Bronchial epithelial cell (primary cell): ENCODE measurements at places on chromosomes 7 and 10.

DNA sequence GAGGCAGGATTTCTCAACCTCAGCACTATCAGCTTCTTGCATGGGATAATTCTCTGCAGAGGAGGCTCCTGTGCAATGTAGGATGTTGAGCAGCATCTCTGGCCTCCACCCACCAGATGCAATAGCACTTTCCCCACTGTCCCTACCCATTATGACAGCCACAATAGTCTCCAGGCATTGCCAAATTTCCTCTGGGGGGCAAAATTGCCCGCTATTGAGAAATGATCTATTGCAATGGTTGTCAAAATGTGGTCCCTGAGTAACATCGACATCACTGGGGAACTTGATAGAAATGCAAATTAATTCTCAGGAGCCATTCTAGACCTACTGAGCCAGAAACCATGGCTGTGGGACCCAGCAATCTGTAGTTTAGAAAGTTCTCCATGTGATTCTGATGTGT lies 7.0 kb downstream of the KCNK18 start:
- DNase-seq = no peak

- peak; percentile 38 for DNase-seq
Measured at GRCh38 chr10:12826800-12827372, 174.6 kb downstream of the CCDC3 start.

GRCh38 chr7:158111049-158111751 lies 476.4 kb downstream of the PTPRN2 start:
- peak; percentile 6 for DNase-seq

DNA sequence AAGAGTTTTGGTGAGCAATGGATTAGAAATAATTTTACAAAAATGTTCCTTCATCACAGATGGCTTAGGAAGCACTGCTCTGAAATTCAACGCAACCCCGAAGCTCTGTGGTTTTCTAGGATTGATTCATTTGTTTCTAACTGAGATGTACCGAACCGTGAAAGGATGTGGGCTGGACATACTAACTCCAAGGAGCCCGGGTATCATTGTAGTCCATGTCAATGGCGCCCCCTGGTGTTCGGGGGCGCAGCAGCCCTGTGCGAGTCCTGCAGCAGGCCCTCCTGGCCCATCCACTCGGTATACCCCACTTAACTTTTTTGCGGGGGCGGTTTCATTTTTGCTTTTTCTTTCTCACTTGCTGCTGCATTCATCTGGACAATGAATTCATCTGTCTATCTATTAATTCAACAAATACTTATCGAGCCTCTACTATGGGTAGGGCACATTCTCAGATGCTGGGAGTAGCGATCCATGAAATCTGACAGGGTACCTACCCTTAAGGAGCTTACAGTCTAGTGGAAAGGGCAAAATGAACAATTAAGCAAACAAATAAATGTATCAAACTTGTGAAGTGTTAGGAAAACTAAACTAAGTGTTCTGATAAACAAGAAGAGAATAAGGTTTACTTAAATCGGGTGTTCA lies 25.2 kb upstream of the ITPRID1 start:
- DNase-seq = peak; percentile 43

DNA sequence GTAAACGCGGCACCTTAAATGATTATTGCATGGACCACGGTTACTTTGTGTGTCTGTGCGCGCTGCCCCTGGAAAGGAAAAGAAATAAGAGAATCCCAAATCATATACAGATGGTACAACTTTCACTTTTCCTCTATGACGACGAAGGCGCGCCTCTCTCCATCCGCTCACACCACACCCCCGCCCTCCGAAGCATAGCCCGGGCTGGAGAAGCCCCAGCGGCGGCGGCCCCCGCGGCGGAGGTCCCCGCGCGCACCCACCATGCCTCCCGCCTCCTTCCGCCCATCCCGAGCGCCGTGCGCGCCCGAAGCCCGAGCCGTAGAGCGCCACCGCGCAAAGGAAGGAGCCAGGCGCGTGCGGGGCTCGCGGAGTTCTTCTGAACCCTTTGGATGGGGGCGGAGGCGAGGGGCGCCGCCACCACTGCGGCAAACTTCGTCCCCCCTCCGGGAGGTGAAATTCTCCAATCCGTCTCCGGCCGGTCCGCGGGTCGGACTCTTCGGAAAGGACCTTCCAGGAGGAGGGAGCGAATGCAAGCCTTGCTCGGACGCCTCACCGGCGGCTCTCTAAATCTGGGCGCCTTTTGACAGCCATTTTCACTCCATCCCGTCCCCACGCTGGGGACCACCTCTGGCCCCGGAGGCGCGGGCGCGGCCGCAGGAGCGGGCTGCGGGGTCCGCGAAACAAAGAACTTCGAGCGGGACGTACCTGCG lies 588 bp downstream of the GLI3 start:
- DNase-seq = peak; percentile 28

DNA sequence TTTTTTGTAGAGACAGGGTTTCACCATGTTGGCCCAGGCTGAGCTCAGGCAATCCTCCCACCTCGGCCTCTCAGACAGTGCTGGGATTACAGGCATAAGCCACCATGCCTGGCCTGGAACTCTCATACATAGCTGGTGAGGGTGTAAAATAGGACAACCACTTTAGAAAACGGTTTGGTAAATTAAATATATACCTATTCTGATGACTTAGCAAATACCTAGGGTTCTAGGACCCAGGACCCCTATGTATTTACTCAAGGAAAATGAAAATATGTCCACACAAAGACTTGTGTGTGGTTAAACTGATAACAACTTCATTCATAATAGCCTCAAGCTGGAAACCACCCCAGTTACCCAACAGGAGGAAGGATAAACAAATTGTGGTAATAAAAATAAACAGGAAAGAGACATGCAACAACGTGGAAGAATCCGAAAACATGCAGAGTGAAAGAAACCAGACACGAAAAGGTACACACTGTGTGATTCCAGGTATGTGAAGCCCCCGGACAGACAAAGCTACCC lies 52.7 kb downstream of the CARD11 start:
- no peak for DNase-seq

DNA sequence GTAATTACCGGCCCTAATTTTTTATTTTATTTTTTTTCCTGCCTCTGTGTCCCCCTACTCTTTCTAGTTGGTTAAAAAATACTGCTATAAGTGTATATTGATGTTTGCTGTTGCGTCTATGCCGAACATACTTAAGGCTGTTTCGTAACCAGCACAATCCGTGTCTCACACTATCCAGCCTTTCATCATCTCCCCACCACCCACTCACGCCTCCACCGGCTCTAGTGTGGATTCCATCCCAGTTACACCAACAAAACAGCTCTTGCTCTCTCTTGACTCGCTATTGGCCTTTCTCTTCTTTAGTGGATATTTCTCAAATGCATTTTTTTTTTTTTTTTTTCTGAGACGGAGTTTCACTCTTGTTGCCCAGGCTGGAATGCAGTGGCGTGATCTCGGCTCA lies 70.1 kb upstream of the CAMK1D start:
- DNase-seq = no peak

DNA sequence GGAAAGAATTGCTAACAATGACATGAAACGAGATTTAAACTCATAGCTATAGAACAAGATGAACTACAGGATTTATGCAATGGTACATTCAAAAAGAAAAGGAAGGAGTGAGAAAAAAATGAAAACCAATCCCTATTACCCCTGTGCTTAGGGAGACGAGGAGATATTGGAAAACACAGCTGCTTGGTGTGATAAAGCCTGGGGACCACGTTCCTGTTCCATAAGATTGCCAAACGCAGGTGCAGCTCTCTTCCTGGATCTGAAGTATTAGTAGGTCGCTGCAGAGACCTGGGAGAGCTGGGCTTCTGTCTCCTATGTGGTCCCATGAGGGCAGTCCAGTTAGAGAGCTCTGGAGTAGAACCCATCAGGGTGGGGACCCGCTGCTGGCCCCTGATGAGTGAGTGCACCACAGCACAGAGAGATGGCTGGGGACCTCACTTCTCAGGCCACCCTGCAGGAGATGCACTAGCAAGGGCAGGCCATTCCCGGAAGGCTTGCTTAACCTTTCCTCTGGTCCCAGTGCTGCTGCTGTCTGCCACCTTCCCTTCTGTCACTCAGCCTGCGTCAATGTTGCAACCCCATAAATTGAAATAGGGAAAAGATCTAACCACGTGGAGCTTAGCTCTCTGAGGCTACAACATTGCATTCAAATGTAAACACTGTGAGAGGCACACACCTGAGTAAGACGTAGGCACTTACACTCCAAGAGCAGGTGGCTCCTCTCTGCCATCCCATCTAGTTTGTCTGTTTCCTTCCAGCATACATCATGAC lies 57.9 kb downstream of the MTPN start:
- DNase-seq = no peak

GRCh38 chr7:124790645-124791044 lies 25.1 kb upstream of the GPR37 start:
- no peak for DNase-seq

DNA sequence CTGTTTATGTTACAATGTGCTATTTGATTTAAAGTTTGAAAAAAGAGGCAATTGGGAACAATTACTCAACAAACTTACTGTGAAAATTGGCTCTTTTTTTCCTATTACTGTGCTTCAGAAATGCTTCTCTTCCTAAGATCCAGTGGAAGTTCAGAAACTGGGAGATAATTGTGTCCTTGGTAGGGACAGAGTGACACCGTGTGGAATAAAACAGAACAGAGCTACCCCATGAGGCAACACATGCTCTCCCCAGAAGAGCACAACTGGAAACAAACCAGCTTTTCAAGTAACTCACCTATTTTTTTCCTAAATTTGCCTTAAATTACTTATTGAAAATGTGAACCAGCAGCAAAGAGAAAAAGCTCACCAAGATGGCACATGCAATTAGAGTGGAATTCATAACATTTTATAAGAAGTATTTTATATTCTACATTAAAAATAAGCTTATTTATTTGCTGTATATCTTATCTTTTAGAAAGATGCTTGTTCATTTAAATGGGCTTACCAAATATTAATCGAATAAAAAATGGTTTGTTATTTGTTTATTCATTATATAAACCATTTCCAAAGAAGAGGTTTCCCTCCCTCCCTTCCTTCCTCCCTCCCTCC lies 346.1 kb upstream of the ANKRD30A start:
- DNase-seq = peak; percentile 67

GRCh38 chr7:109092268-109092667 lies 522.6 kb downstream of the DNAJB9 start:
- no peak for DNase-seq

DNA sequence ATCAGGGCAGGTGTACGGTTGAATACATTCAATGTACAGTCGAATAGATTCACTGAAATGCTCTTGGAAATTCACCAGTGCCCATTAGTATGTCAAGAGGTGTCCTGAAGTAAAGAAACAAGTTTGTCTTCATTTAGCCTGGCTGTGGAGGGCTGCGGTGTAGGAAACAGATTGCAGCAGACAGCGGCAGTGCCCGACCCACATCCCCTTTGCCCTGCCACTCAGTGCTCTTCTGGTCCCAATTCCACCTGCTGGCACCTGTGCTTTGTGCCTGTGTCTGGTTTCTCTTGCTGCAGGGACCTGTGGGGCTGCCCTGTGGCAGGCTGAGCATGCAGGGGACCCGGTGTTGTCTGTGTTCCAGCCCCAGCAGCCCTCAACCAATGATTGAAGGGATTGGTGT lies 183.7 kb downstream of the RPS24 start:
- no peak for DNase-seq

DNA sequence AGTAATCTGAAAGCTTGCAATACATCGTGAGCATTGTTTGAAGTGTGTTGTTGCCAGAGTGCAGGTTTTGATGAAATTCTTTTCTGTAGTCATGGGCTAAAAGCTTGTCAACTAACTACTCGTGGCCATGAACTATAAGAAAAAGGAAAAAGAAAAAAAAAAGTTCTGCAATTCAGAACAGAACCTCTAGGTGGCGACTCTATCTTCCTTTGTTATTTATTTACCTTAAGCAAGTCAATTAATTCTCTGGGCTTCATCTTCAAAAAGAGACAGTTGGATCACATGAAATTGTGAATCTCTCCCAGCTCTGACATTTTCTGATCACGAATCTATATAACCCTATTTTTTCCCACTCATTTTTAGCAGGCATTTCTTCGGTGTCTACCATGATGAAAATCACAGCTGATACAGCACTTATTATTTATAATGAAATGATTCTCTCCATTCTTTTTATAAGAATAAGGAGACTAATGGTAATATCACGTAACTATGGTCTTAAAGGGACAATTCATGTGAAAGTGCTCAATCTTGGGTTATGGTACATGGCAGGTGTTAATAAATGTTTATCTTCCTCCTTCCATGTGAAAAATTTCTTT lies 18.8 kb downstream of the TMEM196 start:
- DNase-seq = peak; percentile 64

GRCh38 chr7:69996121-69996520 lies 397.8 kb downstream of the AUTS2 start:
- no peak for DNase-seq

GRCh38 chr7:26127411-26127810 lies 24.6 kb upstream of the NFE2L3 start:
- peak; percentile 25 for DNase-seq

GRCh38 chr7:26549281-26549944 lies 257.8 kb downstream of the SNX10 start:
- DNase-seq = no peak

DNA sequence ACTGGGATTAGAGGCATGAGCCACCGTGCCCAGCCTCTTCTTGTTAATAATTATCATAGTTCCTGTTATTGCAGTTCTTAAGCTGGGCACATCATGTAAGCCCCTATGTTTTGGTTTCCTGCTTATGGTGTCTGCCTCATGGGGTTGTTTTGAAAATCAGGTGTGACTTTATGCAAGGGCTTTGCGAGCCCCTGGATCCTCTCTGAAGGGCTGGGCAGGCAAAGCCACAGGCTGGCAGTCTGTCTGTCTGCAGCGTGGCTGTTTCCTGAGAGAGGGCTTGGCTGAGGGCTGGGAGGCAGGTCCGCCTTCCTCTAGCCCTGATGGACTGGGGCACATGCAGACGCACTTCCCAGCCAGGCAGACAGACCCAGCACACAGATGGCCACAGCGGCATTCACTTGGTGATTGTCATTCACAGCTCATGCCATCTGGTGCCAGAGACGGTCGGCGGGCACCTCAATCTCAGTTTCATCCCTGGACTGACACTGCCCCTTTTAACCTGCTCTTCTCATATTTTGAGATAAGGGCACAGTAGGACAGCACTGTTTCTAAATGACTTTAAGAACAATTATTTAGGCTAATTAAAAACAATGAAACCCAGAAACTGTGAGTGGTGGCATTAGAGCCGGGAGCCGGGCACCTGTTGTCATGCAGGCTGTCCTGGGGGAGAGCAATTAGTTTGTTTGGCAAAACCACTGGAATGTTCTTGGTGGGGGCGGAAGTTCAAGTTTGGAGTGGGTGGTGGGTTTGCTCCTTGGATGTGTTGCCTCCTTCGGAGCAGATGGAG lies 35.5 kb downstream of the RBM20 start:
- no peak for DNase-seq

GRCh38 chr7:140571538-140572122 lies 69.0 kb downstream of the DENND2A start:
- DNase-seq = peak; percentile 79

GRCh38 chr7:22640269-22640668 lies 86.7 kb upstream of the IL6 start:
- DNase-seq = no peak
